ENCODE measurements at places on chromosomes 7 and 10.

- no peak for DNase-seq
These were observed 17.6 kb upstream of the TNPO3 start for GRCh38 chr7:129072479-129073011.

- DNase-seq = no peak
These were observed 44.2 kb upstream of the PCBD1 start for GRCh38 chr10:70932392-70933196.

GRCh38 chr7:114700247-114700928 lies 221.5 kb upstream of the MDFIC start:
- DNase-seq = no peak

GRCh38 chr10:79229071-79229541 lies 118.2 kb upstream of the PPIF start:
- no peak for DNase-seq
